ENCODE measurements at places on chromosomes 11 and 22.
A peak's percentile ranks its signal among the peaks of the same experiment; 100 is the strongest.

DNA sequence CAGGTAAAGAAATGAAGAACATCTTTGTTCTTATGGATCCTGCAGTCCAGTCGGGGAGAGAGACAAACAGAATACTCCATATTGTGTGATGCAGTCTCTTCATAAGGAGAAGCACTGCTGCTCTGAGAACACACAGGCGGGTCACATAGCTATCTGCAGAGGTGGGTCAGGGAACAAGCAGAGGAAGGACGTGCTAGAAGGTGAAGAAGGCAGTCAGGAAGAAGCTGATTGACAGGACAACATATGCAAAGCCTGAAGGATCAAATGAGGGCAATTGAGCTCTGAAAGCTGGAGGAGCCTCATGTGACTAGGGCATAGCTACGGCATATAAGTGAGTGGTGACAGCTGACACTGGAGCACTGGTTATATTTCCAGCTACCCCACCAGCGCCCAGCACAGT lies 122.5 kb downstream of the OPCML start:
- H3K27me3 ChIP-seq = no peaks in the 10 kb centered on the region
- DNase-seq = no peak
- H3K27ac ChIP-seq = no peak overlapping the region
- H3K36me3 ChIP-seq = no peaks in the 10 kb centered on the region
- H3K4me3 ChIP-seq = no peak overlapping the region

DNA sequence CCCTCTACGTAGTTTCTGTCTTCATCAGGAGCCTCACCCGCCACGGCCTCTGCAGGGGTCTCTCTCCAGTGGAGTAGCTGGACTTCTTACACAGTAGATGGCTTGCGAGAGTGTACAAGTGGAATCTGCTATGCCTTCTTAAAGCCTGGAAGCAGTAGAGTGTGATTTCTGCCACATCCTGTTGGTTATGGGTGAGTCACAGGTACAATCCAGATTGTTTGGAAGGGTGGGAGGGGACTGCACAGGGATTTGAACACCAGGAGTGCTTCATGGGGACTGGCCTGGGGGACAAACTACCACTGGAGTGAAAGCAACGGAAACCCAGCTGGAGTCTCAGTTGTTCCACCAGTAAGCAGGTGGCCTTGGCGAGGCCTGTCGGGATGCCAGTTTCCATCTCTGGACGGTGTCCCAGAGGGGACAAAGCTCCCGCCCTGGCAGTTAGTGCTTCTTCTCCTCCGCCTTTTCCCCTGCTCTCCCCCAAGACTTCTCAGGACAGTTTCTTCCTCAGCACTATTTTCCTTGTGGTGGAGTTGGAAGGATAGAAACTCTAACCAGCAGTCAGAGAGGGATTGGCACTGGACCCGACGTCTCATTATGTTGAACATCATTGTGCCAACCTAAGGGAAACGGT lies 85.0 kb upstream of the RCN1 start:
- H3K4me1 ChIP-seq = peaks cover 13% of the 10 kb centered on the region
- H3K4me3 ChIP-seq = no peak overlapping the region
- no peaks in the 10 kb centered on the region for H3K36me3 ChIP-seq
- peak overlapping the region; percentile 15 for H3K27ac ChIP-seq
- peaks cover 18% of the 10 kb centered on the region for H3K27me3 ChIP-seq

- H3K36me3 ChIP-seq = no peaks in the 10 kb centered on the region
- H3K4me1 ChIP-seq = no peaks in the 10 kb centered on the region
- no peak within 1 kb of the TSS for H3K4me3 ChIP-seq
- peaks cover 65% of the 10 kb centered on the region for H3K27me3 ChIP-seq
- no peak for DNase-seq
- H3K27ac ChIP-seq = no peak within 1 kb of the TSS
These were observed at the start of gene ADAMTS8 for GRCh38 chr11:130428316-130429119. ADAMTS8 (minus strand) TSS chr11:130428609; CDS start chr11:130428286, 323 bp downstream.

DNA sequence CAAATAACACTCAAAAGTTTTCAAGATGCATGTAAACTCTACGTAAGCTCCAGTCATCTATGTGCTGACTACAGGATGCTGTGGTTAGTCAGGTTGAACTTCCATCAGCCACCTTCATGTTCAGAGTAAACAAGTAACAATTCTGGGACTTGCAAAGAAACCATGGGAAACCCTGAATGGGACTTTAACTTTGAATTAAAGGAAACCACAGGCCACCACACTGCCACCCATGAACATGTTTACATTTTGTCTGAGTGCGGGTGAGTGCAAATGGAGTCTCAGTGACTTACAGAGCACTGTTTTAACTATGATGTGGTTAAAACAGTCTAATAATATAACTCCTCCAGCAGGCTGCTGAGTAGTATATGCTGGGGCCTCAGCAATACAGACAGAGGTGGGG lies 12.9 kb upstream of the SYTL2 start:
- H3K4me3 ChIP-seq = no peak overlapping the region
- no peaks in the 10 kb centered on the region for H3K36me3 ChIP-seq
- no peaks in the 10 kb centered on the region for H3K27me3 ChIP-seq
- no peak for DNase-seq

GRCh38 chr11:30938810-30939209 lies 352.7 kb upstream of the MPPED2 start:
- peak; percentile 26 for DNase-seq
- no peaks in the 10 kb centered on the region for H3K27me3 ChIP-seq
- H3K4me3 ChIP-seq = no peak overlapping the region
- H3K27ac ChIP-seq = no peak overlapping the region
- peaks cover 11% of the 10 kb centered on the region for H3K4me1 ChIP-seq

GRCh38 chr11:13772223-13773046 lies 104.0 kb downstream of the FAR1 start:
- H3K36me3 ChIP-seq = no peaks in the 10 kb centered on the region
- H3K27me3 ChIP-seq = peaks cover 7% of the 10 kb centered on the region
- H3K4me1 ChIP-seq = no peaks in the 10 kb centered on the region

DNA sequence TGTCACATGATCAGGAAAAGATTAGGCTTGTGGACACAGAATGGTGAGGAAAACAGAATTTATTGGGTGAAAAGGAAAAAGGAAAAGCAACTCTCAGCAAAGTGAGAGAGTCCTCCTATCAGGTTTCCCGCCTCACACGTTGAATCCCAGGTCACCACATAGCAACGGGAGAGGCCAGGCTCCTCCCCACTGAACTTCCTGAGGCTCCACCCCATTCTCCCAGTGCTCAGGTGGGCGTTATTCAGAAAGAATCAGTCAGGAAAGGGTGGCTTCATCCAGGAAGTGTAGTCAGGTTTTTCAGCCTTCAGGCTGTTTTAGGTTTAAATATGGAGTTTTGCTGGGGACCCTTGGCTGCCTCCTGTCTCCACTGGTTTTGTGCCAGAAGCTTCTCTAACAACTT lies 66.9 kb downstream of the SPON1 start:
- H3K4me3 ChIP-seq = no peak overlapping the region
- H3K4me1 ChIP-seq = no peaks in the 10 kb centered on the region
- no peak for DNase-seq
- H3K27ac ChIP-seq = no peak overlapping the region

- peaks cover 39% of the 10 kb centered on the region for H3K27me3 ChIP-seq
- H3K4me1 ChIP-seq = no peaks in the 10 kb centered on the region
- H3K27ac ChIP-seq = no peak overlapping the region
- no peaks in the 10 kb centered on the region for H3K36me3 ChIP-seq
- no peak for DNase-seq
These were observed 5.1 kb downstream of the TSPAN18 start for GRCh38 chr11:44731685-44732430.

GRCh38 chr11:73171436-73172161 lies 29.5 kb upstream of the FCHSD2 start:
- DNase-seq = no peak
- H3K4me3 ChIP-seq = no peak overlapping the region
- H3K4me1 ChIP-seq = no peaks in the 10 kb centered on the region
- no peak overlapping the region for H3K27ac ChIP-seq

- H3K36me3 ChIP-seq = no peaks in the 10 kb centered on the region
- no peaks in the 10 kb centered on the region for H3K4me1 ChIP-seq
- H3K27me3 ChIP-seq = no peaks in the 10 kb centered on the region
These were observed 23.4 kb upstream of the CELSR1 start for GRCh38 chr22:46560696-46561295.

DNA sequence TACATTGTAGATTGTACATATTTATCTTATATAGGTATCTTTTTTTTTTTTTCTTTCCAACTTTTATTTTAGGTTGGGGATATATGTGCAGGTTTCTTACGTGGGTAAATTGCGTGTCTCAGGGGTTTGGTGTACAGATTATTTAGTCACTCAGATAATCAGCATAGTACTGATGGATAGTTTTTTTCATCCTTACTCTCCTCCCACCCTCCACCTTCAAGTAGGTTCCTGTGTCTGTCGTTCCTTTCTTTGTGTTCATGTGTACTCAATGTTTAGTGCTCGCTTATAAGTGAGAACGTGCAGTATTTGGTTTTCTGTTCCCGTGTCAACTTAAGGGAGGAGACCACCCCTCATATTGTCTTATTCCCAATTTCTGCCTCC lies 9.6 kb downstream of the C11orf96 start:
- H3K27ac ChIP-seq = no peak overlapping the region
- no peaks in the 10 kb centered on the region for H3K36me3 ChIP-seq
- H3K27me3 ChIP-seq = peaks cover 2% of the 10 kb centered on the region
- DNase-seq = no peak
- H3K4me1 ChIP-seq = peaks cover 5% of the 10 kb centered on the region
- H3K4me3 ChIP-seq = no peak overlapping the region

DNA sequence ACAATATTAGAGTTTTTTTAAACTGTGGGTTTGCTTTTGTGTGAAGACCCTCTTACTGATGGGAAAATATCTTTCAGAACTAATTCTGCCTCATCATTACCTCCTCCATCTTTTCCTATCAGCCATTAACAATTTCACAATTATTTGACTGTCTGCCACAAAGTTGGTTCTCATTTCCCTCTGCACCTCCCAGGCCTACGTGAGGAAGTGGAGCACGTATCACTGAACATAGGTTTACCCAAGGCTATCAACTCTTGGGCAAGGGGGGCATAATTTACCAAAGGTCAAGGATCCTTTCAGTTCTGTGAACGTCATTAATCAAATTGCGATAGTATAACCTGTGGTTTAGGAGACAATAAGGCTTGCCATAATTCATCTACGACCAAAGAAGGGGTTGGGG lies 60.0 kb downstream of the LIF start:
- no peak overlapping the region for H3K4me3 ChIP-seq
- H3K36me3 ChIP-seq = no peaks in the 10 kb centered on the region
- H3K4me1 ChIP-seq = peaks cover 14% of the 10 kb centered on the region
- DNase-seq = no peak
- no peaks in the 10 kb centered on the region for H3K27me3 ChIP-seq
- H3K27ac ChIP-seq = no peak overlapping the region

- H3K4me3 ChIP-seq = peak within 1 kb of the TSS; percentile 89
- no peaks in the 10 kb centered on the region for H3K27me3 ChIP-seq
- peaks cover 32% of the 10 kb centered on the region for H3K4me1 ChIP-seq
- peaks cover 3% of the 10 kb centered on the region for H3K36me3 ChIP-seq
These were observed at the start of gene RNH1 for GRCh38 chr11:506995-507726. RNH1 (minus strand) TSS chr11:507242; CDS start chr11:502162, 5,080 bp downstream.

- H3K27ac ChIP-seq = no peak overlapping the region
- H3K36me3 ChIP-seq = no peaks in the 10 kb centered on the region
- peaks cover 36% of the 10 kb centered on the region for H3K27me3 ChIP-seq
- H3K4me1 ChIP-seq = peaks cover 8% of the 10 kb centered on the region
- H3K4me3 ChIP-seq = no peak overlapping the region
These were observed 11.3 kb upstream of the APOL4 start for GRCh38 chr22:36212901-36213300.

GRCh38 chr22:31776231-31776630 lies 22.4 kb downstream of the DEPDC5 start:
- no peak for DNase-seq
- H3K27ac ChIP-seq = no peak overlapping the region
- no peaks in the 10 kb centered on the region for H3K27me3 ChIP-seq
- H3K36me3 ChIP-seq = peaks cover 30% of the 10 kb centered on the region
- no peaks in the 10 kb centered on the region for H3K4me1 ChIP-seq
- no peak overlapping the region for H3K4me3 ChIP-seq

GRCh38 chr11:57162179-57162898 lies 19.4 kb upstream of the LRRC55 start:
- no peaks in the 10 kb centered on the region for H3K27me3 ChIP-seq
- no peak overlapping the region for H3K27ac ChIP-seq
- no peak overlapping the region for H3K4me3 ChIP-seq

DNA sequence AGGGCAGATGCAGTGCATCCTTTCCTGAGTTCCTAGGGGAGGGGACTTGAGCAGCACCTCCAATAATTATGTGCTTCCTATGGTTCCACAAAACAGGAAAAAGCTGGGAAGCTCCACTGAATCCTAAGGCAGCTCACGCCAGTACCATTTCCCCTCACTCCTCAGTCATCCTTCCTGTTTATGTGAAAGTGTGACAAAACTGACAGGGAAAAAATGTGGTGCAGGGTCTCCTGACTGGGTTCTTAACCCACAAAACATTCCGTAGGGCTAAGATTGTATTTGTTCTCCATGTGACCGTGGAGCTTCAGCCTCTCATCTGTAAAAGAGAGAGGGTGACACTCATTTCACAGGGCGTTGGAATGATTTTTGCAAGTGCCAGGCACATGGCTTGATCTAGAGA lies 12.2 kb upstream of the LYVE1 start:
- H3K27me3 ChIP-seq = no peaks in the 10 kb centered on the region
- no peaks in the 10 kb centered on the region for H3K4me1 ChIP-seq
- no peak overlapping the region for H3K4me3 ChIP-seq

DNA sequence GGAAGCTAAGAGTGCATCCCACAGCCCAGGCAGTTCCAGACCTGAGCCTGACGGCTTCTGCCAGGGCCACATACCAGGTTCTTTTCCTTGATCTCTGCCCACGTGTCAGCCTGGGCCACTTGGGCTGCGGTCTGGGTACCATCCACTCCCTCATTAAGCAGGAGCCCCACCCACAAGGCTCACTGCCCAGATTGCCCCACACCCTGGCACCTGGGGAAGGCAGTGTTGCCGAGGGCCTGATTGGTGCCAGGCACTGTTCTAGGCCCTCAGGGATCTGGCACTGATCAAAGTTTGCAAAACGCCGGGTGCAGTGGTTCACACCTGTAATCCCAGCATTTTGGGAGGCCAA lies 15.4 kb downstream of the GGA1 start:
- no peak for DNase-seq
- H3K36me3 ChIP-seq = peaks cover 5% of the 10 kb centered on the region
- H3K4me1 ChIP-seq = no peaks in the 10 kb centered on the region
- H3K4me3 ChIP-seq = no peak overlapping the region

DNA sequence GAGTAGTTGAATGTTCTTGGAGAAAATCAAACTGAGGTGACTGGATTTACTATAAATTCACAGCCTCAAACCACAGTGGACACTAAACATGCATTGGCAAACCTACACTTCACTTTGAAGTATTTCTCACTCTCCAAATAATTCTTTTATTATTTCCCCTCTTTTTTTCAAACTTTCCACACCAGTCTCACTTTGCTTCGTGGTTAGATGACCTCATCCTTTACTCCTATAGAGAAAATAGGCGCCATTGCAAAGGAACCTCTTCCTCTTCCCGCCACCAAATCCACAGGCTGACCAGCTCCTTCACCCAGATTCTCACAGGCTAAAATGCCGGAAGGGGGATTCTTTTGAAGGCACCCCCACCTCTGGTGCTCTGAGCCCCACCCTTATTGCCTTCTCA lies 33.4 kb downstream of the HTR3A start:
- H3K36me3 ChIP-seq = no peaks in the 10 kb centered on the region
- no peak overlapping the region for H3K4me3 ChIP-seq
- no peaks in the 10 kb centered on the region for H3K4me1 ChIP-seq
- no peaks in the 10 kb centered on the region for H3K27me3 ChIP-seq
- DNase-seq = no peak

- peak; percentile 94 for DNase-seq
- no peak overlapping the region for H3K4me3 ChIP-seq
- peak overlapping the region; percentile 33 for H3K27ac ChIP-seq
- no peaks in the 10 kb centered on the region for H3K27me3 ChIP-seq
- H3K4me1 ChIP-seq = peaks cover 31% of the 10 kb centered on the region
These were observed 206.4 kb downstream of the DBX1 start for GRCh38 chr11:19953909-19954308.

- peaks cover 23% of the 10 kb centered on the region for H3K27me3 ChIP-seq
- H3K4me3 ChIP-seq = no peak overlapping the region
- no peaks in the 10 kb centered on the region for H3K36me3 ChIP-seq
- H3K4me1 ChIP-seq = peaks cover 15% of the 10 kb centered on the region
These were observed 4.9 kb downstream of the LMO1 start for GRCh38 chr11:8258784-8259183.
